ENCODE measurements at places on chromosomes 2 and 18.

DNA sequence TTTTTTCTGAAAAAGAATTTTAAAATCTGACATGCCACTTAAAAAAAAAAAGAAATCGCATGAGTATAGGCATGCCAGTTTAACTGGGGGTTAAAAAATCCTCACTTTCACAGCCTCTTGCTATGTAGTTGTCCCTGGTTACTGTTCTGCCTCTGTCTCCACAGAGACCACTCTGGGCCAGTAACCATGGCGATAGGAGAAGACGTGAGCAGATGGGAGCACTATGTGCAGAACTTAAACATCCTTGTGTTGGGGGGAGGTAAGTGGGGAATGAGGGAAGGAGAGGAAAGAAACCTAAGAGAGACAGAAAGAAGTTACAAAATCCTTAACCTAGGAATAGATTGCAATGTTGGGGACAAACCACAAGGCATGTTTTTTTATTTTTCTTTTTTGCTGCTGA is 75.9 kb upstream of the CYRIA start:
- DNase-seq, result no peak

DNA sequence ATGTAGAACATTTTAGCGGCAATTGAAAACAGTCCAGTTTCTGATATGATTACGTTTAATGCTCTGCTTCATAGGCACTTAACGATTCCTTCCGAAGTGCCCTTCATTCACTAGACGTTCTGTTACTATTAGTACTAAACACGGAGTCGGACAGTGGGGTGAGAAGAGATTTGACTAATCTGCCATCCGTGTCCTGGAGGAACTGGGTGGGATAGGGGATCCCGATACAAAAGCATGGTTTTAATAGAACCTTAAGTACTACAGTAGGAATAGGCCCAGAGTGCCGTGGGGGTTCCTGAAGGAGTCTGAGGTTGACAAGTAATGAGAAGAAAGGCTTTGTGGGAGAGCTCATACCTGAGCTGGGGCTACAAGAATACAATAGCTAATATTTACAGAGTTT is 631 bp downstream of the MORN2 start:
- no peak for DNase-seq

- no peak for DNase-seq
Measured at GRCh38 chr2:64342195-64343099, 111.5 kb upstream of the LGALSL start.

GRCh38 chr18:45731716-45732115 is 7.7 kb downstream of the SLC14A1 start:
- DNase-seq, result no peak

DNA sequence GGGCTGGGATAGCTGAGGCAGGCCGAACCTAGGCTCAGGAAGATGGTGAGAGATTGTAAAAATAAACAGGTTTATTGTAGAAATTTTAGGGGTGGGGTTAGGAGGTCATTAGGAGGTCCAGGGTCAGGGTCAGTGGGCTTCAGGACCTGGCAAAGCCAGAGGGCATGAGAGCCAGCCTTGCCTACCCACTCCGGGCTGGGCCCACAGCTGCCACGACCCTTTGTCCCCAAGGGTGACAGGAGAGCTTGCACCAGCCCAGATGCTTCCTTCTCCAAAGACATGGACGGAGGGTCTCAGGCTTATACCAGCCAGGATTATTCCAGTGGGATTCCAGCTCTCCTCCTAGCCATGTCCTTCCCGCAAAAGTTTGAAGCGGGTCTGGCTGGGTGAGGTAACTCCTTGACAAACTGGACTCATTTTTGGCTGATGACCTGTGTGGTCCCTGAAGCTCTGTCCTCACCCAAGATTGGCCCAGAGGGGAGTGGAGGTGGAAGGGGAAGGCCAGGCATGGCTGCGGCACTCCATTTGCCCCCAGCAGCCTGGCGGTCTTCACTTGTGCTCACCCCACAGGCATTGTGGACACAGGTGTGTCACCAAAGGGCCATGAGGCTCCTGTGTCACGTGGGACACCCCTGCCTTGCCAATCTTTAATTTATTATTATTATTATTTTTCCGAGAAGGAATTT is 23.8 kb upstream of the ATOH8 start:
- no peak for DNase-seq

GRCh38 chr18:4510711-4511110 is 55.6 kb upstream of the DLGAP1 start:
- DNase-seq, result peak; percentile 65

GRCh38 chr18:14922965-14923565 is 175.1 kb downstream of the ANKRD30B start:
- peak; percentile 23 for DNase-seq

- no peak for DNase-seq
Measured at GRCh38 chr2:136727973-136728699, 37.2 kb upstream of the THSD7B start.

- DNase-seq, result no peak
Measured at GRCh38 chr18:9960258-9960904, 46.6 kb downstream of the VAPA start.

All from islet precursor cell (in vitro differentiated cells).